ENCODE measurements at places on chromosomes 16 and 17.

DNA sequence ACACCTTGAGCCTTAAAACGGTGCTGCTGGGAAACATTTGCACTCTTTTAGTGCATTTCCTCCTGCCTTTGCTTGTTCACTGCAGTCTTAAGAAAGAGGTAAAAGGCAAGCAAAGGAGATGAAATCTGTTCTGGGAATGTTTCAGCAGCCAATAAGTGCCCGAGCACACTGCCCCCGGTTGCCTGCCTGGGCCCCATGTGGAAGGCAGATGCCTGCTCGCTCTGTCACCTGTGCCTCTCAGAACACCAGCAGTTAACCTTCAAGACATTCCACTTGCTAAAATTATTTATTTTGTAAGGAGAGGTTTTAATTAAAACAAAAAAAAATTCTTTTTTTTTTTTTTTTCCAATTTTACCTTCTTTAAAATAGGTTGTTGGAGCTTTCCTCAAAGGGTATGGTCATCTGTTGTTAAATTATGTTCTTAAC lies 4.4 kb downstream of the SOX9 start:
- no peak for DNase-seq

GRCh38 chr16:1012135-1012534 lies 30.6 kb downstream of the SOX8 start:
- DNase-seq, result no peak

DNA sequence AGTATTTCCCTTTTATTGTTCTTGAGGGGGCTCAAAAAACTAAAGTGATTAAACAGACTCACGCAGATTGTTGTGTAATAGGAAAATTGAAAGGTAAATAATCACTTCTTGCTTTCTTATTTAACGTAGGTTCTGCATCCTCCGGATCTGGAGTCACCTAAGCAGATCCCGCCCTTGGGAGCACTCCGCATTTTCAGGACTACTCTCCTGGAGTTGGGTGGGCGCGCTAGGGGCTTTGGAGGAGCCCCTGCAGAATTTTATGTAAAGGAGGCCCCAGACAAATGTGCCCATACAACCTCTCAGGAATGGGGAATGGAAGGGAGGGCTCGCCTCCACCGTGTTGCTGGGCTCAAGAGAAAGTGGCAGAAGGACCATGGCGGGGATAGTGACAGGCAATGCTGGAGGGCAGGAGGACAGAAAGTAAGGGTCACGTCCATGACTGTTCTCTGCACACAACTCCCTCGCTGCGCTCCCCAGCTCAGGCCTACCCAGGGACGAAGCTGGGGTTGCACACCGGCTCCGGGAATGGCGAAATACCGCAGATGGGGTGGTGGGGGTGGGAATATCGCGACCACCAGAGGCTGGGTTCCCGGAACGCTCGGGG lies 8.3 kb downstream of the MT2A start:
- no peak for DNase-seq

DNA sequence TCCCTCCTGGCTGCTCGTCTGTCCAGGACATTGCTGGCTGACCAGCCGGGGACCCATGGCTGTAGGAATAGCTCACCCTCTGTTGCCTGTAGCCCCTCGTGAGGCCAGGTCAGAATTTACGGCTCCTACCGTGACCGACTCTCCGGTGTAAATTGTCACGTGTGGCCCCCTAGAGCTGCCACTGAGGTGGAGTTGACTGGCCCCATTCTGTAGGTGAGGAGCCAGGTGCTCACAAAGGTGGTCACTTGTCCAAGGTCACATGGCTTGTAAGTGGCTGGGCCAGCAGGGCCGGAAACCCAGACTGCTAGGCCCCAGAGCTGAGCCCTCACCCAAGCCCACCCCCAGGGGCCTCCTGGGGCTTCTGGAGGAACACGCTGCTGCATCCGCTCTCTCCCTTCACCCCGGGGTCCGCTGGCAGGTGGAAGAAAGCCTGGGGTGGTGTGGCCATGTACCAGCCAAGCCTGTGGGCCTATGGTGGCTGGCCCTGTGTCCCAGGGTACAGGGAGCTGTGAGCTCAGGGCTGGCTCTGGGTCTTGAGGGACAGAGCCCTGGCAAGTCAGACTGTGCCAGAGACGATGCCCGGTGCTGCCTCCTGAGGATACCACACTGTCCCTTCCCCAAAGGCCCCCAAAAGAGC lies 120.7 kb downstream of the RAB11FIP4 start:
- no peak for DNase-seq

DNA sequence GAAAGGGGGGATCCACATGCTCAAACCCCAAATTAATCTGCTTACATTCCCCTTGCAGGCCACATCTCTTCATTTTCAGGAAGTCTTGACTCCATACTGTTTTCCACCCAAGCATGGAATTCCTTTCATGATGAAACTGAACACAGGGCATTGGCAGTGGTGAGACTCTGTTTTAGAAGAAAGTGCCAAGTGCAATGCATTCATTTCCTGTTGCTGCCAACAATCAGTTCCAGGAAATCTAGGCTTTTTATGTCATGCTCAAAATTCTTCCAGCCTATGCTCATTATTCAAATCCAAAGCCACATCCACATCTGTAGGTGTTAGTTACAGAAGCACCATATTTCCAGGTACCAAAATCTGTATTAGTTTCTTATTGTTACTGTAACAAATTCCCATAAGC lies 4.1 kb downstream of the CCL2 start:
- no peak for DNase-seq

- DNase-seq, result no peak
These were observed 9.6 kb upstream of the CPD start for GRCh38 chr17:30368912-30369720.

GRCh38 chr16:19715566-19715965 lies 2.5 kb downstream of the KNOP1 start:
- DNase-seq, result no peak

- no peak for DNase-seq
These were observed 836.1 kb upstream of the CDH8 start for GRCh38 chr16:62872339-62872738.

DNA sequence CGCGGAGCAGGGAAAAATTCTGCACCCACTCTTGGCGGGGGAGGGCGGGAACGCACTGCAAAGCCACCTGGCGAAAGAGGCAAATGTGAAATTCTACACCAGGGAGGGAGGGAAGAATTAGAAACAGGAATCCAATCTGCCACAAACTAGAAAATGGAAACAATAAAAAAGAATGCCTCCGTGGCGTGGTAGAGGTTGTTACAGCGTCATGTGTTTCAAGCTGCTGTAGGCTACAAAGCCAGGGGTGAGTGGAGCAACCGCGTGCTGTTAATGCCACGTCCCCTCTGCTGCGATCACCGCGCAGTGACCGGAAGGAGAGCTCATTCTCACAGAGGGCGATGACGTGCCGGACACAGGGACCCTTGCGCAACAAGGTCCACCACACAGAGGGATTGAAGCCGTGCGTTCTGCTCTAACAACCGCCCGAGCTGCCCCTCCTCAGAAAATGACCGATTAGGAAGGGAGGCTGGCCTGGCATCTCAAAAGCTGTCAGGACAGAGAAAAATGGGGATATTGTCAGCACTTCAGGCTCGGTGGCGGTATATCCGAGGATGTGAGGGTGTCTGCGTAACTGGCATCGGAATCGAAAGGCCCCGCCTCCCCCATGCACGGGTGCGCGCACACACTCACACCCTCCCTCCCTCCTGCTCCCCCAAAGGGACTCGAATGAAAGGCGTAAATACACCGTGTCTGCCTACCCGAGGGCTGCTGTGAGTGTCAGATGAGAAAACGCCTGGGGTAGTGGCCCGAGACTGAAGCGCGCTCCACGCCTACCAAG lies 70.8 kb upstream of the TNRC6C start:
- DNase-seq, result peak; percentile 76

- no peak for DNase-seq
These were observed 88.8 kb downstream of the CYLD start for GRCh38 chr16:50830698-50831097.

DNA sequence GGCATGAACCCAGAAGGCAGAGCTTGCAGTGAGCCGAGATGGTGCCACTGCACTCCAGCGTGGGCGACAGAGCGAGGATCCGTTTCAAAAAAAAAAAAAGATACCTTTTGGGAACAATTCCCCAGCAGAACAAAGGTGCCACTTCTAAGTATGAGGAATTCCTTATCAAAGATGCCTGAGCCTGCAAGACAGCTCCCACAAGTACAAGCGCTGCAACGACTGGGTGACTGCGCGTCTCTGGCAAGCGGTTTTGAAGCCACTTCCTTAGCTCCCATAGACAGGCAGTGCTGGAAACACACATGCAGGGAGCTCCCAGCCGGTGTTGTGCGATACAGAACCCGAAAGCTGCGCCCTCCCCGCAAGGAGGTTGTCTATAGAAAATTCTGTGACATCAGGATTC lies 60.5 kb downstream of the ADCY9 start:
- DNase-seq, result no peak

- peak; percentile 38 for DNase-seq
These were observed 3.2 kb downstream of the CBX4 start for GRCh38 chr17:79835953-79836509.

- DNase-seq, result no peak
These were observed 74.7 kb upstream of the CDH11 start for GRCh38 chr16:65196420-65197075.

- no peak for DNase-seq
These were observed 312.9 kb downstream of the SNX29 start for GRCh38 chr16:12289175-12290063.

- no peak for DNase-seq
These were observed 281.6 kb upstream of the CCL2 start for GRCh38 chr17:33973491-33973890.

DNA sequence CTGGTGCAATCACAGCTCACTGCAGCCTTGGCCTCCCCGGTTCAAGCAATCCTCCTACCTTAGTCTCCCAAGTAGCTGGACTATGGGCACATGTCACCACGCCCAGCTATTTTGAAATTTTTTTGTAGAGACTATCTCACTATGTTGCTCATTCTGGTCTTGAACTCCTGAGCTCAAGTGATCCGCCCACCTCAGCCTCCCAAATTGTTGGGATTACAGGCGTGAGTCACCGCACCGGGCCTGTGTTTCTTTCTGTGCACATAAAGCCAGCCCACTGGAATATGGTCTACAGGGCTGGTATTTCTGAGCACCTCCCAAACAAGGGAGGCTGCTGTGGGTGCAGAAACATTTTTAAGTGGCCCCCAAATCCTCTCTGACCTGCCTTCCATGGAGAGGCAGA lies 8.4 kb downstream of the TMEM95 start:
- DNase-seq, result no peak

- DNase-seq, result no peak
These were observed 450.3 kb downstream of the SHISA9 start for GRCh38 chr16:13351601-13352217.

GRCh38 chr17:58889928-58890327 lies 134.3 kb downstream of the PPM1E start:
- DNase-seq, result no peak

DNA sequence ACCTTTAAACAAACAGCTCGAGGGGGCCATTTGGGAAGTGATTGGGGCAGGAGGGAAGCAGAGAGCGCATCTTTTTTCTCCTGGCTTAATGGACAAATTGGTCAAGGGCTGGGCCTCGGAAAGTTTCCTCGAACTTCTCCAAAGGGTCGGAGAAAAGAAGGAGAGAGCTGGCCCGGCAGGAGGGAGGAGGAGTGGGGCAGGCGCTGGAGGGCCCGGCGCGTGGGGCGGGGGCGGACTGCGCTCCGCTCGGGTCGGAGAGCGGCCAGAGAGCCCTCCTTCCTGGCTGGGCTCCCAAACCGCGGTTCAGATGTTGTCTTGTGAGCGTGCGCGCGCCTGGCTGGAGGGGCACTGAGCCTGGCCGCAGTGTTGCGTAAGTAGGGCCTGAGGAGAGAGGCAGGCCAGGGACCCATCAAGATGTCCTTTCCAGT lies 1.2 kb downstream of the MMP2 start:
- DNase-seq, result no peak

All from activated naive CD4-positive, alpha-beta T cell treated with anti-CD3 and anti-CD28 coated beads, Interleukin-2, amount 10 ng/mL, durations not matched to agents 7 days and 5 days (primary cell).